ENCODE measurements at places on chromosomes 4 and X. TPM values are rescaled to one million over a fixed set of nuclear protein-coding genes. Genes with fewer than 3 reads are reported as not detected.

SPOCK3 gene
- total RNA-seq: not detected

CWH43 gene
- not detected for total RNA-seq

DNA sequence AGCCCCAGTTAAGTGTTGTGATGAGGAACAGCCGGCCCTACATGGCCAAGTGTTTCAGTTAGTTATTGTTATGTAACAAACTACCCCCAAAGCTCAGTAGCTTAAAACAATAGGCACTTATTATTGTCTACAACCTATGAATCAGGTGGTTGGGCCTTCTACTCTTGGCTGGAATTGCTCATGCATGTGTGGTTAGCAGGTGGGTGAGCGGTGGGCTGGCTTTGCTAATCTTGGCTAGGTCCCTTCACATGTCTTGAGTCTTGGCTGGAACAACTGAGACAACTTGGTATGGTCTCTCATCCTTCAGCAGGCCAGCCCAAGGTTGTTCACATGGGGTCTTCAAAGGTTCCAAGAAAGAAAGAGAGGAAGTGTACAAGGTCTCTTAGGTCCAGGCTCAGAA lies 54.5 kb upstream of the CHRNA9 start:
- H3K4me3 ChIP-seq: no peak overlapping the region
- no peak overlapping the region for H3K27ac ChIP-seq
- H3K4me1 ChIP-seq: no peaks in the 10 kb centered on the region
- DNase-seq: no peak
- H3K27me3 ChIP-seq: peaks cover 31% of the 10 kb centered on the region

- H3K27me3 ChIP-seq: no peaks in the 10 kb centered on the region
- no peak overlapping the region for H3K27ac ChIP-seq
- no peaks in the 10 kb centered on the region for H3K36me3 ChIP-seq
- peaks cover 25% of the 10 kb centered on the region for H3K4me1 ChIP-seq
- no peak overlapping the region for H3K4me3 ChIP-seq
- no peak for DNase-seq
These were observed 8.5 kb downstream of the WFS1 start for GRCh38 chr4:6277935-6278800.

P2RY8 gene
- not detected for total RNA-seq

DNA sequence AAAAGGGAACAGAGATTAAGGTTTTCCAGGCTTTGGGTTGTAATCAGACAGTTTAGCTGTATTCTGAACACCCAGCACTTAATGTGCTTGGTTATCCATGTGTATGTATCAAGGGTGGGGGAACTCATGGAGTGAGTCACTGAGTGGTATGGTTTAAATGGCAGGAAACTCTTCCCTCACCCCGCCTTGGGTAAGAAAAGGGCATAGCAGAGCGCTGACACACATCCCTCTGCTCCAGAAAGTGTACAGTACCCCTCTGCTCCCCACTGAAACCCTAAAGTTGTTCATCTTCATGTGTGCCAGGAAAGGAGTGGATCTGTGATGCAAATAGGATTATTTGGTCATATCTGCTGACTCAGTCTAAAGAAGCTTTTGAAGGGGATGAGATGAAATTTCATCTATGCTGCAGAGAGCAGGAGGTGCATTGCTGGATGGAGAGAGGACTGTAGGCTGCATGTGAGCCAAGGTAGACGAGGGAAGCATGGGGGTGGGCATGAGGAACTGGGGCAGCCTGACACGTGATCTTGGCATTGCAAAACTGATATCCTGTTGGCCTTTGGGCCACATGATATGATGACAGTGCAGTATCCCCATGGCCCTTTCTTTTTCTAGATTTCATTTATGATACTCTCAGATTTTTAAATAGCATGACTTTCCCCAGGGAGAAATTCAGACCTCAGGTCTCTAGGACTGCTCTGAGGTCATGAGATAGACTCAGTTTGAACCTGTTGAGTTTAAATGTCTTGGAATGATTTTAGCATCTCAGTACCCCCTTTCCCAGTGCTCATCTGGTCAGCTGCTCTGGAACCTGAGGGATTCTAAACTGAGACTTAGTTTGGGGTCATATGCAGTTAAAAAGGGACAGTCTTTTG lies 84.8 kb downstream of the TMEM164 start:
- DNase-seq: peak; percentile 88
- H3K4me3 ChIP-seq: peak overlapping the region; percentile 74
- no peaks in the 10 kb centered on the region for H3K36me3 ChIP-seq
- peak overlapping the region; percentile 100 for H3K27ac ChIP-seq
